ENCODE measurements at places on chromosomes 7 and 10. TPM values are rescaled to one million over a fixed set of nuclear protein-coding genes. Genes with fewer than 3 reads are reported as not detected.

- H3K27ac ChIP-seq = no peak overlapping the region
- peaks cover 17% of the 10 kb centered on the region for H3K4me1 ChIP-seq
- H3K27me3 ChIP-seq = peaks cover 4% of the 10 kb centered on the region
- no peaks in the 10 kb centered on the region for H3K36me3 ChIP-seq
- DNase-seq = peak; percentile 38
- H3K4me3 ChIP-seq = no peak overlapping the region
These were observed 126.2 kb downstream of the PRPF18 start for GRCh38 chr10:13712837-13713581.

GRCh38 chr7:113143486-113144257 lies 25.3 kb upstream of the SMIM30 start:
- peaks cover 19% of the 10 kb centered on the region for H3K27me3 ChIP-seq
- H3K4me1 ChIP-seq = no peaks in the 10 kb centered on the region
- H3K27ac ChIP-seq = no peak overlapping the region
- no peak overlapping the region for H3K4me3 ChIP-seq
- no peak for DNase-seq
- H3K36me3 ChIP-seq = no peaks in the 10 kb centered on the region

GRCh38 chr7:156147104-156147503 lies 334.8 kb upstream of the SHH start:
- H3K4me1 ChIP-seq = no peaks in the 10 kb centered on the region
- no peak for DNase-seq
- H3K4me3 ChIP-seq = no peak overlapping the region
- H3K27me3 ChIP-seq = peaks cover 4% of the 10 kb centered on the region
- no peaks in the 10 kb centered on the region for H3K36me3 ChIP-seq

DNA sequence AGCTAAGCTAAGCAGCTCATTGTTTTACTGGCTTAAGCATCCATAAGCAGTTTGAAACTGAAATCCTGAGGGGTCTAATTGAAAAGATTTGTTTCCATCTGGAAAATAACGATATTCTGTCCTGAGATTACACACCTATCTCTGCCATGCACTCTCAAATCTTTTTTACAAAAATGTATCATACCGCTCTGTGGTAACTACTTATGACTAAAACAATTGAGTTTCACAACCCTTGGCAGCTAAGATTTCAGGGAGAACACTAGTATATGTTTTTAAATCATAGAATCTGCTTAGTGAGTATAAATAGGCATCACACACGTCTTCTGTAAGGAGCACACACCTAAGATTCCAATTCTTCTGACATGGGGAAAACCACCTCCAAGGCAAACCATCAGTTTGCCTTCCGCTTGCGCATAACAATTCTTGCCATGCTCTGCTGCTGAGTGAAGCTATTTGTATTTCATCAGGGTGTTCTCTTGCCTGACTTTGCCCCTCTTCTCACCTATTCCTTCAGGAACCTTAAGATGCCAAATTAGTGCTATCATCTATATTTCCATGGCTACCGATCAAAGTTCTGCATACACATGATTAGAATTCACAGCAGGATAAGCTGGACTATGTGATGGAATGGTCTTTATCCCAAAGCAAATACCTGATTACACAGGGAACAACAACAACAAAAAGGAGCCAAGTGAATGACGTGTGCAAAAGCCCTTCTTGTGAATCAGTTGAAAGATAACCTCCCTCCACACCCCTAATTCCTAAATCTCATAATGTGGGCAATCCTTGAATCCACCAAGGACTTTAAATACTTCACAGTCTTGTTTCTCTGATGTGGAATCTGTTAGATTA lies 40.9 kb downstream of the PRPF18 start:
- H3K4me1 ChIP-seq = no peaks in the 10 kb centered on the region
- no peak overlapping the region for H3K4me3 ChIP-seq
- H3K27ac ChIP-seq = no peak overlapping the region
- no peak for DNase-seq

AKR1C4 gene
- total RNA-seq = not detected

NEBL gene
- total RNA-seq = 0.10 TPM

GRCh38 chr7:129532375-129532774 lies 30.0 kb downstream of the SMKR1 start:
- H3K36me3 ChIP-seq = no peaks in the 10 kb centered on the region
- H3K4me1 ChIP-seq = peaks cover 18% of the 10 kb centered on the region
- H3K27me3 ChIP-seq = peaks cover 3% of the 10 kb centered on the region

- no peak overlapping the region for H3K27ac ChIP-seq
- no peaks in the 10 kb centered on the region for H3K36me3 ChIP-seq
- no peak overlapping the region for H3K4me3 ChIP-seq
- peaks cover 14% of the 10 kb centered on the region for H3K4me1 ChIP-seq
- DNase-seq = peak; percentile 16
These were observed 52.2 kb downstream of the C10orf105 start for GRCh38 chr10:71667387-71667752.

WNT2 gene
- total RNA-seq = not detected

DNA sequence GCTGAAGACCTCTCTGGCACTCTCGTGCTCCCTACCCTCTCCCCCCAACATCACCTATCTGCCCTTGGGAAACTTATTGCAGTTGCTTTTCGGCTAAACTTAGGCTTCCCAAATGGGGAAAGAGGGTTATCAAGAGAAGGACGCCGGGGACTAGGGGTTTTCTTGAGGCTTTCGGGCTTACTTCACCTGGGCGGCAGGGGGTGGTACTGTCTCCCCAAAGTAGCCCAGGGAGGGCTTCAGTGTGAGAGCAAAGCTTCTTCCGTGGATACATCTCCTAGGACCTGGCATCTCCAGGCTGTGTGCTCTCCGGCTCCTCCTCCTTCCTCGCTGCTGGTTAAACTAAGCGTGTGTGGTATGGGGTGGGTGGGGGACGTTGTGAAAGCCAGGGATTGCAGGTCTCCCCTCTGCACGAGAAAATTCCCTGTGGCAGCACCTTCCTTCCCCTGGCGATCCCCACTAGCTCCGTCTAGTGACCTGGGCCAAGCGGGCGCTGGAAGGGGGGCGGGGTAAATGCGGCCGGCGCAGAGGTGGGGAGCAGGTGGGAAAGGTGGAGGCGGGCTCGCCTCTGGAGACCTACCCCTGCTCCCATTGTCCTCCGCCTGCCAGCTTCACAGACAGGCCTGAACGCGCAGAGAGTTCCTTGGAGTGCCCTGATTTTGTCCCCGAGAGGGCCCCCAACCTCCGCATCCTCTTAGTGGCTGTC lies 1.1 kb downstream of the PLXDC2 start:
- peaks cover 56% of the 10 kb centered on the region for H3K27me3 ChIP-seq
- no peak for DNase-seq
- H3K36me3 ChIP-seq = no peaks in the 10 kb centered on the region
- peaks cover 5% of the 10 kb centered on the region for H3K4me1 ChIP-seq
- H3K27ac ChIP-seq = no peak overlapping the region

DNA sequence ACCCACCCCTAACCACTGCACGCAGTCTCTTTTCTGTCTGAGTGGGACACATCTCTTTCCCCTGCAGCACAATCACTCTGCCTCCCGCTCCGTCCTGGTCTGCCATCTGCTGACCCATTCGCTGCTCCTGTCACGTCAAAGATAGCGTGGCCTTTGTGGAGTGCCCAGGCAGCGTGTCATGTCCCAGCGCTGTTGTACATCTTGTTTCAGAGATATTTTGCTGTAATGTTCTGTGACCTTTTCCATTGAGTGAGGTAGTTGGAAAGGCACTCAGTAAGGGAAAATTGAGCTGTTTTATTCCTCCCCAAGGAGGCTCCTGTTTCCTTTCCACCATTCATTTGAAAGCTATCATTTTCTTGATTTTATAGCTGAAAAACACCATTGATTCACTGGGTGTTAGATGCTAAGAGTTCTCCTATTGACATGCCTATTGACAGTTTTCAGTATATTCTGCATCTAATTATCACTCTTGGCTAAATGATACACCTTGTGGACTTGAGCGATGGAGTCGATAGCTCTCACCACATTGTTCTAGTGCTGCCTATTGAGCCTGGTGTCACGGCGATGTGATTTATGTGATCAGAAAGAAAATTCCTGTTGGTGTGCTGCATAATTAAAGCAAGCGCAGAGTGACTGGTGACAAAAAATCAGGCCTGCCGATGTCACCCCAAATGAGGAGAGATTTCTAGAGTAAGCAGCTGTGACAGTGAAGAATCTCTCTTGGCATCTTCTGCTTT lies 372.6 kb downstream of the LRMDA start:
- H3K27ac ChIP-seq = no peak overlapping the region
- DNase-seq = no peak
- H3K4me1 ChIP-seq = no peaks in the 10 kb centered on the region

- H3K27me3 ChIP-seq = peaks cover 3% of the 10 kb centered on the region
- no peak overlapping the region for H3K27ac ChIP-seq
- no peaks in the 10 kb centered on the region for H3K4me1 ChIP-seq
- DNase-seq = no peak
These were observed 537.9 kb upstream of the MGMT start for GRCh38 chr10:128929131-128929530.

Data from activated naive CD4-positive, alpha-beta T cell treated with anti-CD3 and anti-CD28 coated beads for 36 hours (primary cell).